Stimulated activated CD4-positive, alpha-beta T cell treated with anti-CD3 and anti-CD28 coated beads, Interleukin-15, amount 100 ng/mL, for 1 hour (primary cell): ENCODE measurements at places on chromosomes 11 and 22.

GRCh38 chr11:76598426-76598839 is 72.1 kb downstream of the LRRC32 start:
- DNase-seq: no peak

GRCh38 chr11:101866619-101867491 is 48.0 kb upstream of the CEP126 start:
- no peak for DNase-seq

- no peak for DNase-seq
Measured at GRCh38 chr11:73320763-73321603, 12.9 kb downstream of the ARHGEF17 start.

DNA sequence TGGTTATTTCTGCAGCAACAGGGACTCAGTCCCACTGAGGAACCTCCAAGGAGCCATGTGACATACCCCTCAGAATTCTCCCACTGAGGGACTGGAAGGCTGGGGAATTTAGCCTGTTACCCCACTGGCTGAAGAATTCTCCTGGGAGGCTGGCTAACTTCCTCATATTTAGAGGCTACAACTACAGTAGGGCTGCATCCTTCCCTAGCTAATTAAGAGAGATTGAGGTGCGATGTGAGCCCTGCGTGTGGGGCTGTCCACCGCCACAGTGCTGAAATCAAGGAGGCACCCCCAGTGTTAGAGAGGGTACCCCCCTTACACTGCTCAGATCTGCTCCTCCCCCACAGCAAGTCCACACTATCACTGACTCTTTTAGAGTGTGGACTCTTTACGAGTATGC is 21.1 kb downstream of the EIF3F start:
- no peak for DNase-seq

DNA sequence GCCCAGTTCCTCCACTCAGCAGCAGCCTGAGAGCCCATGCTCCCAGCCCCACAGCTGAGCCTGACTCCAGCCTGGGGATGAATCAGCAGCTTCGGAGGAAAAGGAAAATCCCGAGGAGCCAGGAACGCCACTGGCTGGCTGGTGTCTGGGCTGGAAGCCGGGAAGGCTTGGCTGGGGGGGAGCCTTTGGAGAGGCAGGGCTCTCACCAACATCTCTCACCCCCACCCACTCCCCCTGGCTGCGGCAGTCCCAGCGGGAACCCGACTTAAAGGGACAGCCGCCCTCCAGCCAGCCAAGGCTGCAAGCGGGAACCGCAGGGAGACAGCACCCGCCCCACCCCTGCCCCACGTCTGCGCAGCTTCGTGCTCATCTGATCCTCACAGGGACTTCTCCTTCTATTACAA is 28.4 kb downstream of the KIAA0930 start:
- DNase-seq: no peak

- DNase-seq: no peak
Measured at GRCh38 chr22:27113641-27114040, 456.3 kb downstream of the MIAT start.

DNA sequence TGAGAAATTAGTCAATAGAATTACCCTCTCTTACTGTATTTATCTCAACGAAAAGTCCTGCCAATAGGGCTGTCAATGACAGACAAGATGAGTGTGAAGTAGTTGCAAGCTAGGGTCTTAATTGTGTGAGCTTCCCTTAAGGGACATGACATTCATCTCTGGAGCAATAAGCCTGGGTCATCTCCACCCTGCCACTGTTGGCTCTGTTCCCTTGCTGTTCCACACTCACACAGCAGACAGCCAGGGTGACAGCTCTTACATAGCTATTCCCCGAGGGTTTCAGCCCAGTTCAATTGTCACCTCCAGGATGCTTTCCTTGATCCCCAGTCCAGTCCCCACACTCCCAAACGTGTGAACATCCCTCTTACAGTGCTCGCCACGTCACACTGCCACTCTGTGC is 215.0 kb downstream of the NXPE2 start:
- DNase-seq: no peak

- no peak for DNase-seq
Measured at GRCh38 chr22:17012267-17012666, 4.2 kb upstream of the GAB4 start.

GRCh38 chr11:8956860-8957259 is 7.4 kb downstream of the TMEM9B start:
- DNase-seq: no peak

GRCh38 chr22:36405671-36406538 is 18.1 kb upstream of the MYH9 start:
- DNase-seq: peak; percentile 29

DNA sequence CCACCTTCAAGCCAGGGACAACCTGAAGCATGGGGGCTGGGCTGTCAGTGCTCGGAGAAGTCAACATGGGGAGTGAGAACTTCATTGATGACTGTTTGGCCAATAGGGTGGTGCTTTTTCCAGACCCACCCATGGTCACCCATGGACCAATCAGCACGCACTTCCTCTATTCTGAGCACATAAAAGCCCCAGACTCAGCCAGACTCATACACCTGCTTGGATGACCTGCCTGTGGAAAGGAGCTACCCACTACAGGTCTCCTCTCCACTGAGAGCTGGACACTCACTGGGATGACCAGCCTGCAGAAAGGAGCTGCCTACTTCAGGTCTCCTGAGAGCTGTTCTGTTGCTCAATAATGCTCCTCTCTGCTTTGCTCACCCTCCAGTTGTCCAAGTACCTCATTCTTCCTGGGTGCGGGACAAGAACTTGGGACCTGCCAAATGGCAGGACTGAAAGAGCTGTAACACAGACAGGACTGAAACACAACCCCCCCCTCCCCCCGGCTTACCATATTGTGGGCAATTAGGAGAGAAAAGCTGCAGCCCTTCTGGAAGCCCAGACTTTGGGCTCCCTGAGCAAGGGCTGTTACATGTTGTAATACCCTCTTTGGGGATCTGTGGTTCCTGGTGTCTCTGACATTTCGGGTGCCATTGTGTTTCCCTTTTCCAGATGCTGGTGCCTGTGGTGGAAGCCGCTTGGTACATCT is 44.4 kb upstream of the WNT11 start:
- no peak for DNase-seq

DNA sequence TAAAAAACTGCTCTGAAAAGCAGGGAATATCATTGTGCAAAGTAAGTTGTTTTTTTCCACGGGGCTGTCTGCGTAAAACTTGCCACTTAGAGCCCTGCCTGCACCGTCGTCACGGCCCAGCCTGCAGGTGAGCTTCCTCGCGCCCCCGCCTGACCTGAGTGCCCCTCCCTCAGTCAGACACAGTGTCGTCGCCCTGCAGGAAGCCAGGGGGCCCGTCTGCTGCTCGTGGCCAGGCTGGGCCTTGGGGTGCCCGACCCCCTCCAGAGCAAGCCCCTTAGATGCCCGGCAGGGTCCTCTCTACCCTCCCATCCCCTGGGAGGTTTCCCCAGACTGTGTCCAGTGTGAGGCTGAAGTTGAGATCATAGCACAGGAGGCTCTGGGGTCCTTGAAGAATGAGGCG is 31.6 kb downstream of the SBF1 start:
- DNase-seq: no peak

GRCh38 chr22:44200855-44201550 is 20.3 kb downstream of the PARVG start:
- no peak for DNase-seq

DNA sequence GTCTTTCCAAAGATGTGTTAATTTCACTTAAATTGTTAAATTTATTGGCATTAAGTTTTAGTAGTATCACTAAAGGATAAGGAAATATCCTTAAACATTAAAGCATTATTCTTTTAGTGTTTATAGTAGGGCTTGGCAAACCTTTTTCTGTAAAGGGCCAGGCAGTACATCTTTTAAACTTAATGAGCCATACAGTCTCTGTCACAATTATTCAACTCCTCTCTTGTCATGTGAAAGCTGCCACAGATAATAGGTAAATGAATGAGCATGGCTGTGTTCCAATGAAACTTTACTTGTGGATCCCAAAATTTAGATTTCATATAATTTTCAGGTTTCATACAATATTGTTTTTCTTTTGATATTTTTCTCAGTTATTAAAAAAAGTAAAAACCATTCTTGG is 268.2 kb upstream of the C11orf87 start:
- DNase-seq: no peak

DNA sequence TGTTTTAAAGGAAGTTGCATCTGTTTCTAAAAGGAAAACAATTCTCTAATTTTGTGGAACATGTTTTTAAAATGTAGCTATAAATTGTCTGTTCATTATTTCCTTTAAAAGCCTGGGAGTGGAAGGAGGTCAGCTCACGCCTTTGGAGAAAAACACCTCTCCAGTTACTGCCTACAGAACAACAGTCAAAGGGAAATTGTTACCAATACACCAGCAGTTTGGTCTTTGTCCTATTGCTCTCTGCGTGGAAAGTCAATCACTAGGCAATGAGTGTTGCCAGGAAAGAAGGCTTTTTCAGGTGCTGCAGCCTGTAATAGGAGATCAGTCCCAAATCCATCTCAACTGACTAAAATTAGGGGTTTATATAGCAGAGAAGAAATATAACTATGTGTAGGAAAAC is 22.2 kb downstream of the SVIP start:
- DNase-seq: no peak

GRCh38 chr11:103050351-103050750 is 41.6 kb downstream of the DCUN1D5 start:
- no peak for DNase-seq

- no peak for DNase-seq
Measured at GRCh38 chr11:119295178-119295577, 21.8 kb downstream of the MCAM start.

DNA sequence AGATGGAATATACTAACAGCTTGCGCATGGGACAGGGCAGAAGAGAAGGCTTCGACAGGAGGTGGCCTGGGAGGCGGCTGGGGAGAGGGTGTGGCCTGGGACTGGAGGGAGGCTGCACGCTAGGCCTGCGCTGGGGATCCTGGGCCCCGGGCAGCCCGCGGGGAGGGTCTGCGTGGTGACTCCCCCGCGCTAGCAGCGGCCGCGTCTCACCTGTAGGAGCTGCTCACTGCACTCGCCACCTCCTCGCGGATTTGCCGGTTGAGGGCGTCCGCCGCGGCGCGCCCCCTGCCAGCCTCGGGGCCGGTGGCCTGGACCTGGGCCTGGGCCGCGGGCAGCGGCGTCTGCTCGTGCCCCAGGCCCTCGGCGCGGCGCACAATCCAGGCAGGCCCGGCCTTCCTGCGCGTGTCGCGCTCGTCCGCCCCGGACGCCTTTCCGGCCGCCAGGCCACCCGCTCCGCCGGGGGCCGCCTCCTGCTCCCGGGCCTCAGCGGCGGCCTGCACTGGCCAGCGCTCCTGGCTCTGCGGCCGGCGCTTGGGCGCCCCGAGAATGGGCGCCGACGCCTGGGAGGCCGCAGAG is 1.5 kb downstream of the MAP6 start:
- DNase-seq: no peak

- DNase-seq: no peak
Measured at GRCh38 chr22:17974703-17975372, 49.5 kb downstream of the MICAL3 start.

DNA sequence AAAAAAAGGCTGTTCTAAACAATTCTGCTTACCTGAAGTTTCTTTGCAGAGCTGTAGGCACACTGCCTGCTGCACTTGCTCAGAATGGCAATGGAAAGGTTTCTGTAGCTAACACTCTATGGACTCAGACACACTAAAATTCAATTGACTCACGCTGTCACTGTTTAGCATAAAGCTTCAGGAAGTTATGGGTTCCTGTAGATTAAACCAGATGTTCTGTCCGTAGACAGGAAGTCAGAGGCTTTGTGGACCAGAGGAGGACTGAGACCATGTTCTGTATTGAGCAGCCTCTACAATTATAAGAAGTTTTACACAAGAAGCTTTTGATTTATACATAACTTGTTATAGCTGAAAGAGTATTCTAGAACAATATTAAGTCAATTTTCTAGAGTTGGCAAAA is 70.4 kb downstream of the GLYATL1 start:
- no peak for DNase-seq

DNA sequence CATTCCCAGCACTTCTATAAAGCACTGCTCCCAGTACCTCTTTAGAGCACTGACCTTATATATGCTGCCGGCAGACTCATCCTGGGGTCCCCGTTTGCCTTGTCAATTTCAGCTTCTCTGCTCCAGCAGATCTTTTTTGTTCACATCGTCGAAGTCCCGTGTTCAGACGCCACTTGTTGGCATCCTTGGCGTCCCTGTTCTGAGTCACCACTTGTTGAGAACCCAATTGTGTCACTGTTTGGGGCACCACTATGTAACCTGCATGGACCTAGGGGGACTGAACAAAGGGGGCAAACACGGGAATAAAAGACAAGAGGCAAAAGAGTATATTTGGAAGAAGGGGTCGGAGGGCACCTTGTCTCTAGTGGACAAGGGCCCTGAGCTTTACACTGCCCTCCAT is 25.5 kb downstream of the OR10A6 start:
- no peak for DNase-seq

DNA sequence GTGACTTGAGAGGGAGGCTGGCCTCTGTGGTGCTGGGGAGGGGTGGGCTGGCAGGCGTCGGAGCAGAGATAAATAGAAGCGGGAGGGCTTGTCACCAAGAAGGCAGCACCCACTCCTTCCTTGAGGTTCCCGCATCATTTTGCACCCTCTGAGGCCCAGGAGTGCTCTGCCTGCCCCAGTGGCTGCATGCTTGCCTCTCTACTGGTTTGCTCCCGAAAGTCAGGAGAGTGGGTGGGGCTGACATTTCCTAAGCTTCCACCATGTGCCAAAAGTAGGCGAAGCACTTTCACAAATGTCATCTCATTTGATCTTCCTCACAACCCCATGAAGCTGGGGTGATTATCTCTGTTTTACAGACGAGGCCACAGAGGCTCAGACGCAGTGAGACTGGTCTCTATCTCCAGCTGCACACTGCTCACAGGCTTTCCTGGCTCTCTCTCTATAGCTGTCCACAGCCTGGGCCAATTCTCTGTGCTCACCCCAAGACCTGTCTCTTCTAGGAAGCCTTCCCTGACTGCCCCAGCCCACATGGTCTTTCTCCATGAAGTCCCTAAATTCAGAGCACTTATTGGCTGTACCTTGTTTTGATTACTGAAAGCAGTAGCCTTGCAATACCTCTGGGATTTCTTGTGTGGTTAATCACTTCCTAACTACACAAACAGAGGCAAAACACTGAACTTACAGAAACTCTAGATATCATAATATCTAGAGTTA is 2.6 kb upstream of the UCP3 start:
- no peak for DNase-seq

DNA sequence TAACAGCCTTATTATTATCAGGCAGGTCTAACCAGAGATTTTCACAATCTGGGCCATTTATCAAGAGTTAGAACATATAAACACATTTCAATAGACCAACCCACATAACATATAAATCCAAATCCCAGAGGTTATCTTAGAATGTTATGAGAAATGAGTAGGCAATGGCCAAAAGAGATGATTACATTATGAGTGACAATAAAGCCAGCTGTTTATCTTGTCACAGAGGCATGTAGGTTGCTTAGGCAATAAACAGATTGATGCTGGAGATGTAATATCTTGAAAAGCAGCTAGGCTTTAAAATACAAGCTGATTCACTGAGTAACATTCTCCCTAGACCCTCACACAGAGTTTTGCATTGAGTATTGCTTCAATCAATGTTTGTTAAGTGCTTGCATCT is 148.5 kb upstream of the SESN3 start:
- no peak for DNase-seq
